ENCODE measurements at places on chromosomes 3 and 15.

DNA sequence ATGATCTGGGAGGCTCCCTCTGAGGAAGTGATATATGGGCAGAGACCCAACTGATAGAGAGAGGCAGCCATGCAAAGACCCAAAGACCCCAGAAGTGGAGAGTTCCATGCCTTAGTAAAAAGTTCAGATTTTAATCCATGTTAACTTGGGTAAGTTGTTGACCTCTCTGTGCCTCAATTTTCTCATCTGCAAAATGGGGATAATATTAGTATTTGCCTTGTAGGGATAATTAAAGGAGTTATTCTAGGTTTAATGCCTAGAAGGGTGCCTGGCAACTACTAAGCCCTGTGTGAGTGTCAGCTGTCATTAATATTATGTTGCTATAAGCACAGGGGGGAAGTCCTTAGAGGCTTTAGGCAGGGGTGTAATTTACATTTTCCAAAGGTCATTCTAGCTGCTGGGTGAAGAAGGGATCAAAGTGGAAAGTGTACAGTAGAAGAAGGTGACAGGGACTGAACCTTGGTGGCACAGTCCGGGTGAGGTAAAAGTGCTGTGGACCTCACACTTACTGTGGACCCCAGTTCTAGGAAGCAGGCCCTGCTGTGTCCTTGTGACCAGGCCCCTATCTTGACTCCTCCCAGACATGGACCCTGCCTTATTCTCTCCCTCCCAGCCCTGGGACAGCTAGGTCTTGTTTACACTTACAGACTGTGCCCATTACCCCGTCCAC, 3.0 kb upstream of the RAD18 start:
- no peak for DNase-seq

- DNase-seq, result no peak
Observed at GRCh38 chr15:65110676-65111292, 4.2 kb downstream of the UBAP1L start.

DNA sequence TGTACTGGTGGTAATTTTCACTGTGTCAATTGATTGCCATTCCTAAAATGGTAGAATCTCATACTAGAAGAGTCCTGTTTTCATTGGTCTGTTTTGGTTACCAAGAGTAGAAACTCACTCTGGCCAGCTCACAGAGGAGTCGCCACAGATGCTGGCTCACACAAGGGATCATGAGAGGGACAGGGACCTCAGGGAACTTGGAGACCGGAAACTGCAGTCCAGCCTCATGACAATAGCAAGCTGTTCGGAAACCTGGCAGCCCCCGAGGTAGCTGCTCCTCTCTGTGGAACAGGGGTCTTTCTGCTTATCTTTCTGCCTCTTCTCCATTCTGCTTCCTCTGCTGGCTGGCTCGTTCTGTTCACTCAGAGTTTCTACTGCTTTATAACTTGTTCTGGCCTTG, 192.9 kb downstream of the PLCL2 start:
- DNase-seq, result no peak

- no peak for DNase-seq
Observed at GRCh38 chr3:33426630-33427317, 13.4 kb downstream of the UBP1 start.

- no peak for DNase-seq
Observed at GRCh38 chr15:64515825-64516224, 55.4 kb downstream of the ZNF609 start.

GRCh38 chr15:42375941-42376340, 16.6 kb downstream of the CAPN3 start:
- DNase-seq, result no peak

DNA sequence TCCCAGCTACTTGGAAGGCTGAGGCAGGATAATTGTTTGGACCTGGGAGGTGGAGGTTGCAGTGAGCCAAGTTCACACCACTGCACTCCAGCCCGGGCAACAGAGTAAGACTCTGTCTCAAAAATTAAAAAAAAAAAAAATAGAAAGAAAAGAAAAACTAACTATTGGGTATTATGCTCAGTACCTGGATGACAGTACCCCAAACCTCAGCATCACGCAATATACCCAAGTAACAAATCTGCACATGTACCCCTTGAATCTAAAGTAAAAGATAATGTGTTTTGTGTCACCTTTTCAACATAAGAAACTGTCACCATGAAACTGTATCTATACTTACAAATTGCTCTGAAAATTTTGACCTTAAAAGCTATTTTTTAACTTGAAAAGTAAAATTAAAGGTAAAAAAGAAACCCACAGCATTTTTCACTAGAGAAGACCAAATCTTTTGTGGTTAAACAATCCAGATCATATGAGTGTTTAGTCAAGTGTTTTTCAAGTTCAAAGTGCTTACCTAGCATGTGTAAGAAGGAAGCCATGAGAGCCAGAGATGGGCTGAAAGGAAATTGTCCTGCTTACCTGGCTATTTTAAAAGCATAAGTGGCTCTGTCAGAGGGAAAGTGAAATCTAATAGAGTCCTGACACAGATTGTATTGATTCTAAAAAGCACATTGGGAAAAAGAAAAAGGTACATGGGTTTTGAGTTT, 50.5 kb downstream of the MYO1E start:
- no peak for DNase-seq

DNA sequence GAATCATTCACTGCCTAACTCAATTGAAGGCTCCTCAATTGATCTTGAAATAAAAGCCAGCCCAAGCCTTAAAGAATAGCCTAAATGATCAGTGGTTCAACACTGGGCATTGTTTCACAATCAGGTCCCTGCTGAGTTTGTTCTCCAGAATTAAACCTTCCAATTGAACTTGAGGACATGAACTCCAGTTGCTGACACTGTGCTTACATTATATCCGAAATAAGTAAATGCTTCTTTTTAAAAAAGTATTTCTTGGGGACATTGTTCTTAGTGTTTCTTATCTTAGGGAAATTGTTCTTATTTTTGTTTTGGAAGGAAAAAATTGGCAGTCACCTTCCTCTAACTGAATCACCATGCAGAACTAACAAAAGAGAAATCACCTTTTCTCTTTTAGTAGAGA, 450.2 kb downstream of the RBMS3 start:
- no peak for DNase-seq

GRCh38 chr3:16364323-16364722, 99.3 kb downstream of the OXNAD1 start:
- no peak for DNase-seq

GRCh38 chr3:10961921-10962320, 30.6 kb upstream of the SLC6A1 start:
- no peak for DNase-seq

- no peak for DNase-seq
Observed at GRCh38 chr15:76776480-76776879, 128.7 kb downstream of the SCAPER start.

- no peak for DNase-seq
Observed at GRCh38 chr15:92634671-92635201, 20.8 kb downstream of the FAM174B start.

DNA sequence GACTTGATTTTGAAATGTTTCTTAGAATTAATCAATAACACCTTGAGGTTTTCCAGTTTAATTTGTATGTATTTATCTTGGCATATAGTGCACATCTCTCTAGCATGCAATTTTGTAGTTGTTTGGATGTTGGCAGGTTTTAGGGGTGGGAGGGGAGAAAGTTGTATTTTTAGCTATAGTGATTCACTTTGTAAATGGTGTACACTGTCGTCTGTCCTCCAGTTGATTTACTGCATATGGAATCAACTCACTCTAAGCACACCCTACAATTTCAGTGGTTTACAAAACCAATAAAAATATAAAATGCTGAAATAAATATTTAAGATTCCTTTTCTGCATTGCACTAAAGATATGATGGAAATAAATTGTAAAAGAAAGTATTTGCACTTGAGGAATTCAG, 199.1 kb downstream of the CDIN1 start:
- no peak for DNase-seq

- no peak for DNase-seq
Observed at GRCh38 chr15:72786676-72787345, 3.3 kb upstream of the ADPGK start.

DNA sequence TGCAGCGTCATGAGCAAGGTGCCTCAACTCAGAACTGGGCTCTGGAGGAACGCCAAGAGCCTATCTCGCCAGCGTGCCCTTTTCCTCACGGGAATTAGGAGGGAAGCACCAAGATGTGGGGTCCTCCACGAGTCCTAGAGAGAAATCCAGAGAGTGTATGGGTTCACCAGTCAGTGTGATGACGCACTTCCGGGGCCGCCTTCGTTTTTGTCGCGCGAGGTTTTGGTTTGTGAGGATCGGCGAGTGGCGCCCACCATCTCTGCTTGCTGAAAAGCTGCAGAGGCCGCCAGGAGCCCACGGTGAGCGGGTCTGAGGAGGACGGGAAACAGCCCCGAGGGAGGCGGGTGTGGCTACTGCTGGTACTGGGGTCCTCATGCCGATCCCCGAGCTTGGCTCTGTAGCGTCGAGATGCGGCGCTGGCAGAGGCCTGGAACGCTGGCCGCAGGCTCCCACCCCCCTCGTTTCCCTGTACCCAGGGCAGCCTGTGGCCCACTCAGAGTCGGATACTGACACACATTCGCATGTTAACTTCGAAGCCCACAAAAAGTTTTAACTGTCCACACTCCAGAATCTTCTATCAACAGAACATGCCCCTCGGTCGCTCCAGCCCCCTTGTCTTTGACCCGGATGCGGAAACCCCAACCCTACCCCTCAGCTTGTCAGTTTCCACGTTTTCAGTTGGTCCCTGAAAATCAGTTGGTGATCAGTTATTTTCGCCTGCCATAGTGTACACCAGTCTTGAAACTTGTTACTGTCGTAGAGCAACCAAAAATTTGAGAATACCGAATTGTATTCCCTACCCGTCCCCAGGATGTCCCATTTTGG, 30.4 kb downstream of the ZNF662 start:
- no peak for DNase-seq

DNA sequence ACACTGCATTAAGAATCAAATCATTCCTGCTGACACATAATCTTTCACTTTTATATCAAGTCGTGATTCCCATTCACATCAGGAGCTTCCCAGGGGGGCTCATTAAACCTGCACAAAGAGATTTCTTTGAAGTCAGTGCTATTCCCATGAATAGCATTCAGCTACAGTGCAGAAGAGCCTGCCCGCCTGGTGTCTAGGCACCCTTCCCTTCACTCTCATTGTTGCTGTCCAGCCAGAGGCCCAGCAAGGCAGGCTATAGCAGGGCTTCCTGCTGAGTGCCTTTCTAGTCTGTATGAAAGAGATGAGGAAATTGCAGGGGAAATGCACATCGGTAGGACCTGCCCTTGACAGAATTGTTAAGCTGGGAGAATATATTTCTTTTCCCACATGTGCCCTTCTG, 4.5 kb upstream of the GJD2 start:
- DNase-seq, result no peak

DNA sequence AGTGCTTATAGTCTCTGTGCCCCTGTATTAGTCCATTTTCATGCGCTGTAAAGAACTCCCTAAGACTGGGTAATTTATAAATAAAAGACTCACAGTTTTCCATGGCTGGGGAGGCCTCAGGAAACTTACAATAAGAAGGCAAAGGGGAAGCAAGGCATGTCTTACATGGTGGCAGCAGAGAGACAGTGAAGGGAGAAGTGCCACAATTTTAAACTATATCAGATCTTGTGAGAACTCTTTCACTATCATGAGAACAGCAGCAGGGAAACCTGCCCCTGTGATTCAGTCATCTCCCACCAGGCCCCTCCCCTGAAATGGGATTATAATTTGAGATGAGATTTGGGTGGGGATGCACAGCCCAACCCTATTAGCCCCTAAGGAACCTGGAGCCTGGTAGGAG, 243.2 kb downstream of the EDEM1 start:
- DNase-seq, result no peak

DNA sequence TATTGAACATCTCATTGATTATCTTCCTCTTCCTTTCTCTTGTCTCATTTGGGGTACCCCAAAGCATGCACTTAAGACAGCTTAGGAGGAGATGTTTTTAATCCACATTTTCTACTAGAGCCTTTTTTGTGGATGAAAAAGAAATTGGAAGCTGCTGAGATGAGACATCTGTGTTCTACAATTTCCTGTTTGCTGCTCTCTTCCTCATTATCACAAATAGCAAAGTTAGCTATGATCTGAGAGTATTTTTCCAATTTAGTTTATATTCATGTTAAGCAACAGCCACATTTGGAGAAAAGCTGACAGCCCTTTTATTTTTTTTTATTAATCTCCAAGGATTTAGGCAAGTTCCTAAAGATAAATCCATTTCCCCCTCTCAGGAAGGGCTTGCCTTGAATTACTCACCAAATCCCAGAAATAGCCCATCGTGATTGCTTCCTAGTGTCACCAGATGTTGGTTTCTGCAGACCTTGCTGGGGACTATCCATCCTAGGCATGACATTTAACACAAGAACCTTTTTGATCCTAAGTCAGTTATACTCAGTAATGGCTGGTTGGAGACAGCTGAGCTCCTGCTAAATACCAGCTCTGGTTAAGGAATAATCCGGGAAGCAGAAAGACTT, 70.8 kb upstream of the FILIP1L start:
- peak; percentile 47 for DNase-seq

- DNase-seq, result no peak
Observed at GRCh38 chr3:113374078-113374477, 67.2 kb downstream of the CFAP44 start.

DNA sequence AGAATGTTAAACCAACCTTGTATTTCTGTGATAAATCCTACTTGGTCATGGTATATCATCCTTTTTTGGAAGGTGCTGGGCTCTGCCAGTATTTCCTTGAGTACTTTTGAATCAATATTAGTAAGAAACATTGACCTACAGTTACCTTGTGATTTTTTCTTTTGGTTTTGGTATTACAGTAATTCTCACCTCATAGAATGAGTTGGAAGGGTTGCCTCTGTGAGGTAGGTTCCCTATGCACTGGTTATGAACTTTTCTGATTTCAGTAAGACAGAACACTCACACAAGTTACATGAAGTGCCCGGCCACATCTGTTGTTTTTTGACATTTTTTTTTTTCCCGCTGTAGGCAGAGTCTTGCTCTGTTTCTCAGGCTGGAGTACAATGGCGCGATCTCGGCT, 20.0 kb downstream of the PCCB start:
- no peak for DNase-seq

GRCh38 chr3:88385090-88385489, 235.3 kb downstream of the C3orf38 start:
- no peak for DNase-seq

- no peak for DNase-seq
Observed at GRCh38 chr3:94524102-94524919, 461.4 kb downstream of the NSUN3 start.

DNA sequence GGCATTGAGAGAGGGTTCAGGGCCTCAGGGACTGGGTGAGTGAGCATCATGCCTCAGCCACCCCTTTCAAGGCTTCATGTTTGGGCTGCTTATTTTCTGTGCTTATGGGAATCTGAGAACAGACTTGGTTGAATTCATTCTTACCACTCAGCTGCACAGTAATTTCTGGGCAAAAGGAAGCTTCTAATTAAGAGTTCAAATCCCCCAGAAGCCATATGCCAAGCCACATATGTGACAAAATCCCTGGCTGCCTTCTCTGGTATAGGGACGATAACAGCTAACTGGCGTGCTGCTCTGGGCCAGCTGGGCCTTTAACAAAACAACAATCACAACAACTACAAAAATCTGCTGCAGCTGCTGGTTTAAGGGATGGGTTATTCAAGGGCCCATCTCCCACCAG, 181.0 kb upstream of the ANKRD28 start:
- no peak for DNase-seq
